ENCODE measurements at places on chromosomes 13 and 19. TPM values are rescaled to one million over a fixed set of nuclear protein-coding genes. Genes with fewer than 3 reads are reported as not detected.

MCEMP1 gene
- not detected for total RNA-seq

DNA sequence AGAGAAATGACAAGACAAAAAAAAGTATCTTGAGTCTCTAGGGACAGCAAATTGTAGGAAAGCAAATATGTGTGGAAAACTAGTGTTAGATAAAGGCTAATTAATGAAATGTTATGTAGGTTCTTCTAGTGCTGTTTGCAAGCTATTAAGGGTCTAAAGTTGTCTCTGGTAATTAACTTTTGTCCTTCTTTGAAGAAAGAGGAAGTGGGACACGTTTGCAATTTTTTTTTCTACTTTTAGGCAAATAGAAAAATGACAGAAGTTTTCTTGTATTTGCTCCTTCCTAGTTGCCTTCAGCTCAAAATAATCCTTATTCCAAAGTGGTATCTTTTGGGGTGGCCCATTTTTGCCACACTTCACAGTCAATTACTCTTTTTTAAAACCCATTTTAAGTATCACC lies 1877.7 kb upstream of the PRR20A start:
- no peak for DNase-seq

- no peak for DNase-seq
Observed at GRCh38 chr19:4279267-4279529, 132 bp downstream of the SHD start.

DNA sequence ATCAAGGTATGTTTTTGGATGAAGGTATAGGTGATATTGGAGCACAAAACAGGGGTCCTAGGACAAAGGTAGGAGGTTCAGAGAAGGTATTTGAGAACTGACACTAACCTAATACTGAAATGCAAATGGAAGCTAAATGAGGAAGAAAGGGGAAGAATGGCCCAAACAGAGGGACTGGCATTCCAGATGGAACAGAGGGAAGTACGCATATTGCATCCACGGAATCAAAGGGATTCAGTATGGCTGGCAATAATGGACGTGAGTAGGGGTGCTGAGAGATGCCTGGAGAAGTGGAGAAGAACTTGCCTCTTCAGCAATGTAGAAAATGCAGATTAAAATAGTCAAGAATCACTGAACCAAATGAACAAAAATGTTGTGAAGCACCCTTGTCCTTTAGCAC lies 283.5 kb upstream of the DACH1 start:
- no peak for DNase-seq

DNA sequence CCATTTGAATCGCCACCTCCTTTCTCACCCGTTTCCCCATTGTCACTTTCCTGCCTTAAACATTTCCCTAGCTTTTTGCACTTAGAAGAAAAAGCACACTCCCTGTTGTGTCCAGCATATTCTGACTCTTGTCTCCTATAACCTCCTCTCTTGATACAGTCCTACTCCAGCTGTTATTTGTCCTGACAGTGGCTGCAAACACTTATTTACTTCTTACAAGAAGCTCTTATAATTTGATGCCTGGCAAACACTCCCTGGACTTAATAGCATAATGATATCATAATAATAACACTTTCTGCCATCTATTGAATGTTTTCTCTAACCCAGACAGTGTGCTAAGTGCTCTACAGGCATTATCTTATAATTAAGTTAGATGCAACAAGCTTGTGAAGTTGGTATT lies 76.6 kb downstream of the DGKH start:
- no peak for DNase-seq
